Activated T-cell treated with anti-CD3 and anti-CD28 coated beads, Interleukin-2, amount 50 U/mL, for 72 hours (primary cell): ENCODE measurements at places on chromosomes 7 and 10.

- DNase-seq: no peak
These were observed 9.8 kb downstream of the VSIR start for GRCh38 chr10:71763352-71764127.

DNA sequence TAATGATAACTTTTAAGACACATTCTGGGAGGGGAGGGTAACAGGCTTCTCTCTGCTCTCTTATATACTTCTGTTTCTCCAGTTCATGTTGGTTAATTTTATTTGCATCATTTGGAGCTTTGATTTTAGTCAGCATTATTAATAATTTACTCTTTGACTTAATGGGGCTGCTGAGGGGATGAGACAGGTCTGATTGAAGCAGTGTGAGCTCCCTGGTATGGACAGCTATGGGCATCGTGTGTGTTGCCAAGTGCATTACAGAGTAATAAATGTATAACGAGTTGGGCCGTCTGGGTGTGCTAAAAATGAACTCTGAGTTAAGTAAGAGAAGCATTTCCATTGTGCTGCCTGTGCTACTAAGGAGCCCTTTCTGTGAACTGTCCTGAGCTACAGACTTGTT is 31.7 kb upstream of the IKZF1 start:
- DNase-seq: no peak

DNA sequence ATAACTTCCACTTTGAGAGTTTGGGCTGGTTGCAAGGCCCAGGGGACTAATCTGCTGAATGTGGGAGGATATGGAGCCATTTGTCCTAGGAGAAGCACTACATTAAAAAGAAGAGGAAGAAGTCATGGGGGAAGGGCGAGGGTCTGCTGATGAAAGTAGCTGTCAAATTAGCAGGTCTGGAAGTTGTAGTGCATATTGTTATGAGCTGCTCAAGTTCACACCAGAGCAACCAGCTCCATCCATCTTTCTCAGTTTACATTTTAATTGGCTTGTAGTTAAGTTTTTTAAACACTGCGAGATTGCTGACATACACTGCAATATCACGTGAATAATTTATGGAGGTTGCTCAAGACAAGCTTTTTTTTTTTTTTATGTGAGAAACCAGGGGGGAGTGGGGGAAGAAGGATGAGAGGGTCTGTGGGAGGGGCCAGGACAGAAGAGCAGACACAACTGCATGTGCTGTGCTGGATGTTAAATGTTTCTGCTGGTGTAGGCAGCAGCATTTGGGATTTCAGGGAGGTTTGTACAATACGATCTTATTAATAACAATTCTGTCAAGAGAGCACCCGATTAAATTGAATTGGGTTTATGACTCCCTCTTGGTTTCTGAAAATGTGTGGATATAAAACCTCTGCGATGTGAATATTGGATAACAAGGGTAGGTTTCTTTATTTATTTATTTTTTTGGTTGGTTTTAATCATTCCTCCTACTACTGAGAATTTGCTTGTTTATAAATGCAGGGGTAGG is 759.0 kb upstream of the GALNT17 start:
- no peak for DNase-seq

GRCh38 chr7:42493436-42494198 is 256.6 kb upstream of the GLI3 start:
- no peak for DNase-seq

DNA sequence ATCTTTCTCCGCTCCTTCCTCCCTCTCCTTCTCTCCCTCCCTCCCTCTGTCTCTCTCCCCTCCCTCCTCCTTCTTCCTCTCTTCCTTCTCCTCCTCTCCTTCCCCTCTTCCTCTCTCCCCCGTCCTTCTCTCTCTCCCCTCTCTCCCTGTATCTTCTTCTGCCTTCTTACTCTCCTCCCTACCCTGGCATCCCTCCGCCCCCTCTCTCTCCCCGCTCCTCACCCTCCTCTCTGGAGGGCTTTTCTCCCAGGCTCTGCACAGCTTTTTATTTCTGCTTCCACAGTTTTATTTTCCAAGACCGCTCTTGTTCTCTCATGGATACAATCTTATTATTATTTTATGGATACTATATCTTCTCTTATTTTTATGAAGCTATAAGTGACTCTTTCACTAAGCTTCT is 32.6 kb downstream of the AP5Z1 start:
- no peak for DNase-seq

- DNase-seq: no peak
These were observed 53.0 kb downstream of the PDZD8 start for GRCh38 chr10:117322260-117322659.

DNA sequence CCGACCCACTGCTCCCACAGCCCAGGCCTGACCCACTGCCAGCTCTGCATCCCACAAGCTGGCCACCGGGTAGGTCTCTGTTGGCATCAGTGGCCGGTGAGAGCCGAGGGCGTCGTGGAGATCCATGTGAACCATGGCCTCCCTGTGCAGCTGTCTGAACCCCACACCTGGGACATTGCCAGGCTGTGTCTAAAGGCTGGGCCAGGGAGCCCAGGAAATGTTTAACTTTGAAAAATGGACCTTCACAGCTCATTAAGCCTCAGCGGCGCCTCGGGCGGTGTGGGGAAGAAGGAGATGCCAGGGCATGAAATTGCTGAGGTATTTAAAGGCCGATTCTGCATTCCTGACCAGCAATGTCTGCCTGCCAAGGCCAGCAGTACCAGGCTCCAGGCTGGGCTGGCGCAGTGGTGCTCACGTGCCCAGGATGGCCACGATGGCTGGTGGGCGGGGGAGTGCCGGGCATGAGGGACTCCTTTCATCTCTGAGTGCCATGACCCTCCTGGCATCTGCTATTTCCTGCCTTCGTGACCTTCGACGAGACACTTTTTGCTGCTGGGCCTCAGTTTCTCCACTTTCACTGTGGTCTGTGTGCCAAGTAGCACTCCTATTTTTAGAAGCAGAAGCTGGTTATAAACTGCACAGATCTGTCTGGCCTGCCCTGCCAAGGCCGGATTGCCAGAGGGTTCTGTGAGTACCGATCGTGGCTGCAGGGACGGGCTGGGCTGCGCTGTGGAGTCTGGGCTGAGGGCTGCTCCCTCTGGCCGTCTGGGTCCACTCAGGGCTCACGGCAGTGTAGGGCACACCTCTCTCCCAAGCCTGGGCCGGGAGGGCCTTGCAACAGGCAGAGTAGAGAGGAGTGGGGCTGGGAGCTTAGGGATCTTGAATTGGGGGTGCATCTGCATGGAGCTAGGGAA is 21.8 kb downstream of the ELFN1 start:
- DNase-seq: no peak

- no peak for DNase-seq
These were observed 155.6 kb downstream of the SH3PXD2A start for GRCh38 chr10:103699611-103700435.

DNA sequence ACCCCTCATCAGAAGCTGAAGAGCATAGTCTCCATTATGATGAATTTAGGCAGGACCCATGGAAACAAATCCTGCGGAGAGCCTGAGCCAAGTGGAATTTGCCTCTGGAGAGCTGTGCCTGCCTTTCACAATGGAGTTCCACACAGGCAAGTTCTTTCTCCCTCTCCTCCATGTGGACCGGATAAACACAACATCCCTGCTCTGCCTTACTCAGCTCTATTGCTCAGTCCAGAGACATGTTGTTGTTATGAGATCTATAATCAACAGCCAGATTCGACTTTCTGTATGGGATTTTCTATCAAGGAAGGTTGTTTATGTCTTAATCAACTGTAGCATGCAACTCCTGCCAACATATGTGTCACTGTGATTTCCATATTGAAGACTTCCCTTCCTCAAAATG is 59.5 kb upstream of the ELMO1 start:
- DNase-seq: no peak

DNA sequence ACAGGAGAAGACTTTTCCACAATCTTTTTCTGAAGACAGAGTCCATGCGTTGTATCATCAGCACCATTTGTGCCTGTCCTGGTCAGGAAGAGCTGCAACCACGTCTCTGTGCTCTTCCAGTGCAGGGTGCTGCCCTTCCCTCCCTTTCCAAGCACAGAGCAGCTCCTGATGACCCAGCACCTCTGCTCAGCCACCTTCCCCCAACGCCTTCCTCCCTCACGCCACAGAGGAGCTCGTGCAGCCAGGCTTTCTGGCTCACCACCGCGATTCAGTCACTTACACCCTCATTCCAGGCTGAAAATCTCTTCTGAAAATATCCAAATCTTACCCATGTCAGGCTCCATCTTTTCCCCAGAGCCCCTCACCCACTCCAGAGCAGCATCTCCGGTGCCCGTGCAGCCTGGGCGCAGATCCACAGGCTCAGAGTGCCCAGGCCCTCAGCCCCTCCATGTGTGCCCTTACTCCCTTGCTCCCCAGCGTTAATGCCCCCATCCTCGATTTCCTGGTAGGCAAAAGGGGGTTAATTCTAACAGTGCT is 181.5 kb downstream of the DIP2C start:
- DNase-seq: no peak

GRCh38 chr7:46160861-46161260 is 239.8 kb upstream of the IGFBP3 start:
- DNase-seq: no peak

DNA sequence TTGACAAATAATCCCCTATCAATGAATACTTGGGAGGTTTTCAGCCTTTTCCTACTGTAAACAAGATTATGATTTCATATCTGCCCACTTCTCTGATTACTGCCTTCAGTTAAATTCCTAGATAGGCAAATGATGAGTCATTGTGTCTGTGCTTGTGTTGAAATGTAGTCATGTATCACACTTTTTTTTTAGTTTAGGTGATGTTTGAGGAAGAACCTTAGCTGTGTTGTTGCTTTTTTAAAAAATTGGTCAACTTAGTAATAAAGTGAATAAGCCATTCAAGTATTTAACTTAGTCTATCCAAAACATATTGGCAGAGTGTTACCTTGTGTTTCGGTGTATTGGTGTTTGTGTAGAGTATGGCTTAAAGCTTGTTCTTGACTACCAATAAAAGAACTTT is 60.0 kb downstream of the WAC start:
- DNase-seq: no peak

- DNase-seq: no peak
These were observed 696.9 kb upstream of the NRP1 start for GRCh38 chr10:34031400-34031799.

DNA sequence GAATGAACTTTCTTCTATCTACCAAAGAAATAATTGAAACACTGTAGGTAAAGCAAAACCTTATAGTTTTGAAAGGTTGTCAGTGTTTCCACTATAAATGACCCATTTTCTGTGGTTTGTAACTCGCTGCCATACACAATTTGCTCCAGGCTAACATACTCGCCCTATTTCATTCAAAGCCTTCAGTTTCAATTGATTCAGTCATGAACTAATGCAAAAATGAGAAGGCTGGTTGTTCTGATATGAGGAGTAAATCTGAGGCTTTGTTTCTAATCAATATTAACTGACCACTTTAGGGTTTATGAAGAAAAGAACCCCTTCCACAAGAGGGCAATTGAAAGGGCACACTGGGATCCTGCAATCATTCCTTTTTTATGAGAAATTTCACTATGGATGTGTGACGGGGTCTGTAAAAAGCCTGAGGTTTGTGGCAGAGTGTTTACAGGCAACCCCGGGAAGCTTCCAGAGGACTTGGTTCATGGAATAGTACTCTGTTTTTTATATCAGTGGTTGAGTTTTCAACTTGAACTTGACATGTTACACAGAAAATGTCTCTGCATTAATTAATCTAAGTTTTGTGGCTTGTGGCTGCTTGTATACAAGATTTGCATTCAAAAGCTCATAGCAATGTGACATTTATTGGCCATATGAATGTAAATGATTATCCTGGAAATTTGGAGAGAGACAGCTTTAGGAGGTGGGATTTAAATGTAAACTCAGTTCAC is 133.2 kb downstream of the NRP1 start:
- DNase-seq: no peak
